GM19239 (cell line): ENCODE measurements at places on chromosomes 6 and 20.
A peak's percentile ranks its signal among the peaks of the same experiment; 100 is the strongest.

DNA sequence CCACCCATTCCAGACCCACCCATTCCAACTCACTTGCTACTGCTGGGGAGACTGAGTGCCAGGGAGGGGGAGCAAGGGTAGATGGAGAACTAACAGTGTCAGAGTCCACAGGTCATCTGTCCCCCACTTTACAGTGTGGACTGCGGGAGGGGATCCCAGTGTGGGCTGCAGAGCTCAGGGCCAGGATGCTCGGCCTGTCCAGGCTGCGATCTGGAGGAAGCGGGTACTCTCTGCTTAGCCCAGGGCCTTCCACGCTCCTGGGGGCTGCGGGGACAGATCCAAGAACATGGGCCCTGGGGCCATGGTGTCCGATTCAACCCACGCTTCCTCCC lies 14.1 kb upstream of the GATA5 start:
- DNase-seq = no peak

DNA sequence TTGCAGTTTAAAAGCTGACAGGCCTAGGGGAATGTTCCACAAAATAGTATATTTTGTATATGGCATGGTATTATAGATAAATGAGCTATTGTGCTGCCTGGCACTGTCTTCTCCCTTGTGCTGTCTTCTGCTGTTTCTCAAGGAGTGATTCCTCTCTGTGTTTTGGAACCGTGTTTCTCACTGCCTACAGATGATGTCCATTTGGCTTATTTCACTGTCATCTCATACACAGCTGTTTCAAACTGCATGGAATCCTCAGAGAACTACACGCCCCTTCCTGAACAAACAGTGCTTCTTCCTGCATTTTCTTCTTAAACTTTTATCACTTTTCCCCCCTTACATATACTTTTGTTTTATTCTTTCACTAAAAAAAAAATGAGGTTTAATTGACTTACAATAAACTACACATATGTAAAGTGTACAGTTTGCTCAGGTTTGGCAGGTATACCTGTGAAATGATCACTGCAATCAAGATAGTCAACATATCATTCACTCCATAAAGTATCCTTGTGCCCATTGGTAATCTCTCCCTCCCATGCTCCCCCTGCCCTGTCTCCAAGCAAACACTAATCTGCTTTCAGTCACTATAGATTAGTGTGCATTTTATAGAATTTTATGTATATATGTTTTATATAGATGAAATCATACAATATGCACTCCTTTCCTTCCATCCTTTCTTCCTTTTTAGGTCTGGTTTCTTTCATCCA lies 43.0 kb downstream of the CBFA2T2 start:
- no peak for DNase-seq

DNA sequence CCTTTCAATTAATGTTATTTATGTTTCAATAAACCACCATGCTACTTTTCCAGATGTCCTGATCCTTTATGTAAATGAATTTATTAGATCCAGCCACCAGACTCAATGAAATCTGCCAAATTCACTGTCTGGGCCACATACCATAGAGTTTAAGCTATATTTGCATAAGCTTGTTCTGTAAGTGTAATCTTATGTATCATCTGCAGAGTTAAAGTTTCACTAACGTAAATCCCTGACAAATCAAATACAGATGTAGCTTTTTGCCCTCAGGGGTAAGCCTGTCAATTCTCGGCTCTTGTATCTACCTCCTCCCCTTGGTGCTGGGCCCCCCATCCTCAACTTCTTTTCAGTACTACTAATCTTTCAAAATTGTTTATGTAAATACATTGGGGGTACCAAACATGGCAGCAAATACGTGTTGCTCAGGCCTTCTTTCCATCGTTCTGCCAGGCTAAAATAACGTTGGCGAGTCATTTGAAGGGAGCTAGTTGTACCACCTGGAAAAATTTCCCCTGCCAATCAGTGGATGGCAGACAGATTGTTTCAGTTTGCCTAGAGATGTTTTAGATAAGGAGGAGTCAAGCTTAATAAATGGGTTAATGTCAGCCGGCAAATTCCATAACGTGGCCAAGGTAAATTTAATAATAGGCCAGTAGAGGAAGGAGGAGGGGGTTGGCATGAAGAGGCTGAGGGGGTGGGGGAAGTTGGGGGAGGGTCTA lies 79.6 kb downstream of the RPS12 start:
- no peak for DNase-seq

DNA sequence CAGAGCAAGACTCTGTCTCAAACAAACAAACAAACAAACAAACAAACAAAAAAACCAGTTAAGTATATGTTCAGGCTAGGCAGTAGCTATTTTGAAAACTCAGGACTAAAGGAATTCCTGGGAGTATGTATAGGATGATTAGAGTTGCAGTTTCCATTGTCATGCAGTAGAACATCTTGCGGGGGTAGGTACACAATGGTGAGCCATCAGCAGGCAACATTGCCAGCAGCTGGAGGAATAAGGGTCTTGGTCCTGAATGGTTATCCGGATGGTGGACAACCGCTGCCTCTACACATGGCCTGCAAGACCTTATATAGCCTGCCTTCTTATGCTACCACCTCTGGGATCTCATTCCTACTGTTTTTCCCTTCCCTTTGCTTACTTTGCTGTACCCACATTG lies 297.5 kb downstream of the SOX4 start:
- DNase-seq = no peak

GRCh38 chr6:158611039-158611438 lies 33.5 kb downstream of the DYNLT1 start:
- DNase-seq = no peak

DNA sequence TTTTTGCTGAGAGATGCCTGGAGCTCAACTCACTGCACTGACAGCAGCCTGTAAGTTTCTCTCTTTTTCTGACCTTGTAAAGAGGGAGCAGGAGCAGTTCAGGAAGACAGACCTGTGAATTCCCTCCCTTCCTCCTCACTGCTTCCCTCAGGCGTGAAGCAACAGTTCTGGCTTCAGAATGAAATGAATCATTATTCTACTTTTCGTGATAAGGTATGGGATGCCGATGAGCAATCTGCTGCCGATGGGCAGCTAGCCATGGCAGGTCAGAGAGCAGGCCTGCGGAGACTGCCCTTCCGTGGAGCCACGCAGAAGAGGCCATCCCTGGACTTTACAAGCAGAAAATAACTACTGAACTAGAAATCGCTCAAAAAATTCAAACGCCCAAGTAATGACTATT lies 426.5 kb upstream of the RNF217 start:
- no peak for DNase-seq

- DNase-seq = no peak
Observed at GRCh38 chr6:2862712-2863181, 21.1 kb upstream of the SERPINB1 start.

DNA sequence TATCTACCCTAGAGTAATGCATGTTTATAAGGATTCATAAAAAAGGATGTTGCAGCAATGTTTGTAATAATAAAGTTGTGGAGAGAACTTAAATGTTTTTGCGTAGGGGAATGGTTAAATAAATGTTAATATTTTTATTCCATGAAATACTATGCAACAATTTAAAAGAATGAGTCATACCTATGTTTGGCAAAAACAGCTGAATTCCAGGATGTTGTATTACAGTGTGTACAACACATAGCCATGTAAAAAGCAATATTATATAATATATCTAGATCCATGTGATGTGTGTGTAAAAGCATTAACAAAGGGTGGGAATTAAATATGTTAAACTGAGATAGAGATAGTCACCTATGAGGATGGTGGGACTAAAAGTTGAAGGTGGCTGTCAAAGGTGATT lies 21.1 kb upstream of the PKIB start:
- no peak for DNase-seq

DNA sequence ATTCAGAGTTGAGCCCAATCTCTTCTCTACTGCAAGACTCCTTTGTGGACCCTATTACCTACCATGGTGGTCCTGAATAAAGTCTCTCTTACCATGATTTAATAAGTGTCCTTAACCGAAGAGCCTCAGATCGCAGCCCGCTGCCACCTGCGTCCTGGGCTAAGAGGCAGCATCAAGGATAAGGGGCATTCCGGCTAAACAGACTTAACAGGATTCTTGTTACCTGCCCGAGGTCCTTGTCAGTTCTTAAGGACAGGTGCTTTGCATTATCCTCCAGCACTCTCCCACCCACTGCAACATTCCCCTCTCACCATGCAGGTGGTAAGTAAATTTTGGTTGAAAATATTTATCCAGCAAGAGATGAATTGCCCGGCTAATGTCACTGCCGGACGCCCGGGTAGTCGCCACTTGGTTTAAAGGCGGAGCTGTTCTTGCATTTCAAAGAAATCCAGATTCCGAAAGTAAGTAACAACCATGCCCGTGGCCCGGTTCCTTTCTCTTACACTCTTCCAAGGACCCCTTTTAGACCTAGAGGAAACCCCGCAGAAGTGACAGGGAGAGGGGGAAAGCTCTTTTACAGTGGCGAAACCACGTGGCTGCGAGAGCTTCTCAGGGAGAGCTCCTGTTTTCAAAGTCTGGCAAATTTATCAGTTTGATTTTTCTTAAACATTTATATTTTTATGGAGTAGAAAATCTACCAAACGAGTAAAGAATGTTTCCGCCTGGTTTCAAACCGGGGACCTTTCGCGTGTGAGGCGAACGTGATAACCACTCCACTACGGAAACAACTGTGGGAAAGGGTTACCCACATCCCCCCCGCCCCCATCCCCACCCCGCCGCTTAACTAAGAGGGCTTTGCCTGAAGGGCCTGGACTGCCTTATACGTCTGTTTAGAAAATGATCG lies 41.9 kb upstream of the PRSS16 start:
- DNase-seq = no peak

DNA sequence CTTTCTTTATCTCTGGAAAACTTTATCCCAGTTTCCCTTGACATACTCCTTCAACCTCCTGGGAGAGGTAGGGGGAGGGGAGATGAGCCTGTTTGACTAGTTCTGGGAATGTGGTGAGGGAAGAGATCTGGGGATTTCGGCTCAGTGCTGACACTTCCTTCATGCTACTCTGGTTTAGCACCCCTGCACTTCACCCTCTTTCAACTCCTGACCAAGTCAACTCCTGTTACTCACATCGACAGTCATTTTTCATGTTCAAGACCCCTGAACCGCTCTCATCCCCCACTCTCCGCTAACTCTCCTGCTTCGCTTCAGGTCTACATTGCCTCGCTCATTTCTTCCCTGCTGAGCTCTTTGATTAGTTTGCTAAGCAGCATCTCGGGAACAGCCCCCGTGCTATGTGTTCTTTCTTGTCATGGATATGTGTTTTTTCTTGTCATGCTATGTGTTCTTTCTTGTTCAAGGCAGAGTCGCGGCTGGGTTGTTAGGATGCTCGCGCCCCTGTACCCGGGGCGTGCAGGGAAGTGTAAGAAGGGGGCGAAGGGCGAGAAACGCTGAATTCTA lies 16.6 kb upstream of the TRIM27 start:
- no peak for DNase-seq

DNA sequence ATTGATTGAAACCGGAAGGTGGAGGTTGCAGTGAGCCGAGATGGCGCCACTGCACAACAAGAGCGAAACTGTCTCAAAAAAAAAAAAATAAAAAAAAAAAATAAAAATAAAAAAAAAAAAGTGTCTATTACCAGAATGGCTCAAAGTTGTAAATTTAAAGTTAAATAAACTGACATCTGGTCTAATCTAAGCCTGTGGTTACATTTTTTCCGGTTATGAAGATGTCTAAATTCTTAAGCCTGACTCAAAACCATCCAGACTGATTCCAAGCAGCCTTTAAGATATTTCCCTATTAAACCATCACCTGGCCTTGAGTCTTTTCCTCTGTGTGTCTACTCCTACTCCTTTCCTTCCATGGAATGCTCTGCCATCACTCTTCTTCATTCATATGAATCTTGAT lies 371.7 kb upstream of the RUNX2 start:
- no peak for DNase-seq

DNA sequence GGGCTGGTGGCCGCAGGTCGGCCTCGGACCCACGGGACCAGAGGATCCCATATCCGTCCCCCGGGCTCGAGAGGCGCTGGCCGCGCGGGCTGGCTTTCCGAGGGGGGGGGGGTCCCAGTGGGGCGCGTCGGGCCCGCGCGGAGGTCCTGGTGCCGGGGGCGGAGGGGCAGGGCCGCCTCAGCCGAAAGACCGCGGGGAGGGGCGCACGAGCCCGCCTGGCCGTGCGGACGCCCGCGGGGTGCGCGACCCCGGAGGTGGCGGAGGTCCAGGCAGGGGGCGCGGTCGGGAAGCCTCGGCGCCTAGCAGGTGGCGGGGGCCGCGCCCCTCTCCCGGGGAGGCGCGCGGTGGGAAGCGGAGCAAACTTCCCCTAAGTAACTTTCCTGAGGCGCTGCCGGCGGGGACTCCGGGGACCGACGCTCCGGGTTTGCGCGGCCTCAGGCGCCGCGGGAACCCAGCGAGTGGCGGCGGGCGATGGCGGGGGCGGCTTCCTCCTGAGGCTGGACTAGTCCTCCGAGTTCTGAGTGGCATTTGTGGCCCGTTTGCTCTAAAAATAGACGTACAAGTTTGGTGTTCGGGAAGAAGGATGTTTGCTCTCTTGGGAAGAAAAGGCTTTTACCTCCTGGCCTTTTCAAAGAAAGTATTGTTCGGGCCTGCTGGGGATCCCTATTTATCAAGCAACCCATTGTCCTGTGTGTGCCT lies 26.5 kb upstream of the BTBD3 start:
- DNase-seq = peak; percentile 17

GRCh38 chr6:168221497-168222079 lies 98.0 kb downstream of the DACT2 start:
- DNase-seq = no peak

DNA sequence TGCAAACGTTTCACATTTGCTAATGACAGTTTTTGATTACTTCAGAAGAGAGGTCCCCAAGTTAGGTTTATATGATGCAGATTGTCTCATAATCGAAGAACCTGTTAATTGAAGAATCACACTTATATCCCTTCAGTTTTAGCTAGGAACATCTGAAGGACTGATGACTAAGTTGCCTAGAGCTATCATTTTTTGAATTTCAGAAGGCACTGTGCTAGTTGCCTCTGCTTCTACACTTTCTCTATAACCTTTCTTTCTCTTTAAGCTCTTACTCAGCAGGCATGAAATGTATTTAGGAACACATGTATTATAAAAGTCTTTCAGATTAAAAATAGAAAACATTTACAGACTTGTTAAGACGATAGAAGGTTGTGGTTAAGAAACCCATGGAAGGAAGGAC lies 14.4 kb upstream of the GJE1 start:
- DNase-seq = no peak

DNA sequence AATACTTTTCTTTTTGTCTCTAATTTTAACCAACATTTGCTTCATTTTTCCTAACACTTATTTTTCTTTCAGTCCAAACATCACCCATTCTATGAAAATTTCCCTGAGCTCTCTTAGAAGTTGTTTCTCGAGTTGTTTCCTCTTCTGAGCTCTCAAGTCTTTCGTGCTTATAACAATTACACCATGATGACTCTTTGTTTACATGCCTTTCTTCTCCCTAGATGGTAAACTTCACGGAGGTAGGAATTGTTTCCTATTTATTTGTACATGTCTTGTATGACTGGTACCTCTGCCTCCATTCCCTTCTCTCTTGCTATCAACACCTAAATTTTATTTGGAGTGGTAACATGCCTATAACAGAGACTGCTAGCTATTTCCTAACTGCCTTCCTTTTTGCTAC lies 6.4 kb downstream of the BLOC1S5 start:
- no peak for DNase-seq

- DNase-seq = no peak
Observed at GRCh38 chr6:88361298-88361697, 195.2 kb upstream of the CNR1 start.
